PC-9 (cell line): ENCODE measurements at places on chromosomes 3 and 15. TPM values are rescaled to one million over a fixed set of nuclear protein-coding genes. Genes with fewer than 3 reads are reported as not detected.

Gene CYP1A2
- not detected in 2 replicates for total RNA-seq

Gene ZNF717
- 29.1 and 30.3 TPM in 2 replicates for total RNA-seq

Gene SLC38A3
- 0.33 and 0.37 TPM in 2 replicates for total RNA-seq

Gene SELENOK
- total RNA-seq: 19.9 and 21.9 TPM in 2 replicates

Gene RLBP1
- not detected in 2 replicates for total RNA-seq

Gene TMCO5A
- total RNA-seq: 0.35 TPM in 1 of 2 replicates, not detected in the other

Gene NRROS
- total RNA-seq: 2.2 and 3.1 TPM in 2 replicates

Gene AMOTL2
- 147 and 221 TPM in 2 replicates for total RNA-seq

Gene PLCH1
- total RNA-seq: 0.73 and 1.4 TPM in 2 replicates

Gene GRM7
- not detected in 2 replicates for total RNA-seq

Gene FAM107A
- not detected in 2 replicates for total RNA-seq

Gene SLC51B
- total RNA-seq: not detected in 2 replicates

Gene PAQR5
- 4.9 and 5.1 TPM in 2 replicates for total RNA-seq

Gene SLC12A8
- 30.7 and 42.9 TPM in 2 replicates for total RNA-seq

Gene CTXN2
- total RNA-seq: not detected in 2 replicates
